ENCODE measurements at places on chromosomes 4 and X. TPM values are rescaled to one million over a fixed set of nuclear protein-coding genes. Genes with fewer than 3 reads are reported as not detected.

The LRAT gene
- total RNA-seq: 0.30 TPM

The KCNIP4 gene
- total RNA-seq: not detected

The ADH1B gene
- 714 TPM for total RNA-seq

The MAD2L1 gene
- 2.6 TPM for total RNA-seq

DNA sequence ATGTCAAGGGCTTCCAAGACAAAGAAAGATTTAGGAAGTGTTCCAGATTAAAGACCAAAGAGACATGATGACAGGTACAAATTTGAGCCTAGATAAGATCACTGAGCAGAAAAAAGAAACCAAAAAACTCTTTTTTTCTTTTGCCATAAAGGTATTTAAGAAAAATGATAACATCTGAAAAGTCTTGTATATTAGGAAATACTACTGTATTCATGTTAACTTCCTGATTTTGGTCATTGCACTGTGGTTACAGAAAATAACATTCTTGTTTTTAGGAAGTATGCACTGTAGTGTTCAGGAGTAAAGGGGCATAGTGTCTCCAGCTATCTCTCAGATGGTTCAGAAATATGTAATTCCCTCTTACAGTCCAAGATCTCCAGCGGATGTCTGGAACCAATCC is 37.1 kb downstream of the RWDD4 start:
- no peaks in the 10 kb centered on the region for H3K36me3 ChIP-seq
- no peak overlapping the region for H3K27ac ChIP-seq
- H3K27me3 ChIP-seq: no peaks in the 10 kb centered on the region

DNA sequence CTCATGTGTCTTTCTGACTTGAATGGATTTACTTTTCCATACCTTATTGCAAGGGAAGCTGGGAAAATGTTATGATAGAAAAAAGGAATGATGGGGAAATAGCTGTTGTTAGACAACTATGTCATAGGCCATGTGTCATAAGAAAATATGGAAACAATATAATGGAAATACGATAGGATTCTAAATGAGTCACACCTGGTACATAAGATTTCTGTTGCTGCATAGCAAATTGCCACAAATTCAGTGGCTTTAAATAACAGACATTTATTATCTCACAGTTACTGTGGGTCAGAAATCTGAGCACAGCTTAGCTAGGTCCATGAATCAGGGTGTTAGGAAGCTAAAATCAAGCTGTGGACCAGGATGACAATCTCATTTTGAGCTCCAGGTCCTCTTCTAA is 44.6 kb upstream of the ANKRD50 start:
- no peak overlapping the region for H3K4me3 ChIP-seq
- no peak for ATAC-seq
- no peaks in the 10 kb centered on the region for H3K27me3 ChIP-seq
- no peaks in the 10 kb centered on the region for H3K4me1 ChIP-seq

GRCh38 chrX:102560423-102561068 is 38.8 kb upstream of the ARMCX5 start:
- no peaks in the 10 kb centered on the region for H3K27me3 ChIP-seq
- H3K4me3 ChIP-seq: no peak overlapping the region
- H3K36me3 ChIP-seq: no peaks in the 10 kb centered on the region
- no peaks in the 10 kb centered on the region for H3K4me1 ChIP-seq

DNA sequence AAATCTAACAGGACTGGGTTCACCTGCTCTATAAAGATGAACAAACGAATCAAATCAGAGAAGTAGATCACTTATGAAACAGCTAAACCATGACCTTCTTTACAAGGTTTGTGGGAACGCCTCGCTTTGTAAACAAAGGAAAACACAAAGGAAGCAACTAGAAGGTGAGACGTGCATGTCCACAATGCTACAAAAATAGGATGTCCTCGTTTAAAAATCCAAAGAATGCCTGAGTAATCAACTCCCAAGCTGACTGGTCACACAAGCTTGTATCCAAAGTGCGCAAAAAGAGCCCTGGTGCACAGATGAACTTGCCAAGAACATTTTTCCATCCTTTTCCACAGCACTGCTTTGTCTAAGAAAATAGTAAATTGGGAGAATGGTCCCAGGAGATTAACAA is 6.3 kb upstream of the SH3KBP1 start:
- H3K36me3 ChIP-seq: no peaks in the 10 kb centered on the region
- ATAC-seq: no peak
- H3K27me3 ChIP-seq: no peaks in the 10 kb centered on the region
- no peak overlapping the region for H3K4me3 ChIP-seq

DNA sequence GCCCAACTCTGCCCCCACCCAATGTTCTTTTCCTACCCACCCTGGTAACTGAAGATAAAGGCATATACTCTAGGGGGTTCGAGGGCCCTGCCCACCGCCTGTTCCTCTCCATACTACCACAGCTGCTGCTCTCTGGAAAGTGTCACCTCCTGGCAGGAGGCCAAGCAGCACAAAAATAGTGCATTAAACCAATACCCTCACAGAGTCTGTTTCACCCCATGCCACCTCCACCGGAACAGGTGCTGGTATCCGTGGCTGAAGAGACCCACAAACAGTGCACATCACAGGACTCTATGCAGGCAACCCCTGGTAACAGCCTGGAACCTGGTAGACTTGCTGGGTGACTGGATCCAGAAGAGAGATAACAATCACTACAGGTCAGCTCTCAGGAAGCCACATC is 85.1 kb upstream of the CTSO start:
- H3K27me3 ChIP-seq: no peaks in the 10 kb centered on the region
- H3K36me3 ChIP-seq: no peaks in the 10 kb centered on the region
- ATAC-seq: no peak

- no peaks in the 10 kb centered on the region for H3K27me3 ChIP-seq
- H3K36me3 ChIP-seq: no peaks in the 10 kb centered on the region
- ATAC-seq: no peak
- no peak overlapping the region for H3K4me3 ChIP-seq
- H3K27ac ChIP-seq: no peak overlapping the region
- no peaks in the 10 kb centered on the region for H3K4me1 ChIP-seq
Measured at GRCh38 chrX:18102006-18102405, 118.7 kb downstream of the BEND2 start.

DNA sequence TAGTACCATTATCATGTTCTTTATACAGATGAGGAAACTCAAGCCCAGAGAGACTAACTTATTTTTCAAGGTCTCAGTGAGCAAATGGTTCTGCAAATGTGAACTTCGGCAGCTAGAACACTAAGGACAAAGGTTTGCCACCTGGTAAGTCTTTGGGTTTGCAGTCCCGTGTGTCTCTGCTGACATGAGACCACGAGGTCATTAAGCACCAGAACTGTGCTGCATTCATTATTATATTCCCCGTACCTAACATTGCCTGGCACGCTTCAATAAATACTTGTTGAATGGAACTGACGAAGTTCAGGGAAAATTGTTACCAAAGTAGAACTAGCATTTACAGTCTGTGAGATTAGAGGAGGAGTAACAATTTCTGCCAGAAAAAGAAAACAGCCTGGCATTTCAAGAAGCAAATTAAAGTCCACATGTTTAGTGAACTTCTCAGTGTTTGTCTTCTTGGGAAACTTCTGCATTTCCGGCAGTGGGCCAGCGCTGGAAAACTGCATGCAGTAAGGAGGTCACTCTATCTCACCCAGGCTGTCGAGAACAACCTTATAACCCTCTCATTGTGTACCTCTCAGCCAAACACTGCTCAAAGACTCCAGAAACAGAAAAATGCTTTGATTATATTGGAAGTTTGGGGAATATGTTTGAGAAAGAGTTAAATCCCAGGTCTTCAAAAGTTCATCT is 67.4 kb upstream of the CPEB2 start:
- no peaks in the 10 kb centered on the region for H3K36me3 ChIP-seq
- no peak for ATAC-seq
- no peaks in the 10 kb centered on the region for H3K27me3 ChIP-seq
- no peaks in the 10 kb centered on the region for H3K4me1 ChIP-seq
- no peak overlapping the region for H3K27ac ChIP-seq

DNA sequence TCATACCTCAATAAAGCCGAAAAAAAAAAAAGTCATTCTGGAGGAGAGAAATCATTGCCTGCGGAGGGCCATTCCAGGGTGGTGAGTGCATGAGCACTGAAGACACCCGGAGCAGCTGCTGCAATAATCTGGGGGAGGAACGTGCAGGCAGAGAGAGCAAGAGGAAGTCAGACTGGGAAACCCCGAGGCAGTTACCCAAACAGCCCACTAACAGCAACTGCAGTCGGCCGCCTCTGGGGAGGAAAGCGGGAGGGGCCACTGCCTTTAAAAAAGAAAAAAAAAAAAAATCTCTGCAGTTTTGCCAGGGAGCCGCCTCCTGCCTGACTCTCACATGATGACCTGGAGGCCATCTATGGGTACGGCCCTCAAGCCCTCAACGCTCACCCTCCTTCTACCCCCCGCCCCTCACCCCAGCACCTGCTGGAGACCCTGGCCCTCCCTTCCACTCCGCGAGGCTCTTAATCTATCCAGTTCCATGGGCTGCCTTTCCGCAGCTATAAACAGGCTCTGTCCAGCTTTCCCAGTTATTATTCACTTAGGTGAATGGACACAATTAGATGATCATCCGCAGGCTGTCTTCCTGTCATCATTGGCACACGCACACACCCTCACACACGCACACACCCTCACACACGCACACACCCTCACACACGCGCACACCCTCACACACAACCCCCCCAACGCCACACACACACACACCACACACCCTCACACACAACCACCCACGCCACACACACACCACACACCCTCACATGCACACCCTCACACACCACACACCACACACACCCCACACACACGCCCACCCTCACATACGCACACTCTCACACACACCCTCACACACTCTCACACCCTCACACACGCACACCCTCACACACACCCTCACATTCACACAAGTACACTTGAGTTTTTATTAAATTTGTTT is 3.4 kb upstream of the AVPR2 start:
- ATAC-seq: peak; percentile 80
- peak overlapping the region; percentile 44 for H3K27ac ChIP-seq
- no peak overlapping the region for H3K4me3 ChIP-seq
- H3K36me3 ChIP-seq: no peaks in the 10 kb centered on the region
- peaks cover 43% of the 10 kb centered on the region for H3K4me1 ChIP-seq

GRCh38 chr4:15740764-15741404 is 37.2 kb upstream of the CD38 start:
- ATAC-seq: no peak
- H3K27me3 ChIP-seq: no peaks in the 10 kb centered on the region
- H3K36me3 ChIP-seq: no peaks in the 10 kb centered on the region
- H3K4me3 ChIP-seq: no peak overlapping the region
- no peak overlapping the region for H3K27ac ChIP-seq

- peak within 1 kb of the TSS; percentile 58 for H3K4me3 ChIP-seq
- no peaks in the 10 kb centered on the region for H3K27me3 ChIP-seq
- no peaks in the 10 kb centered on the region for H3K36me3 ChIP-seq
- no peaks in the 10 kb centered on the region for H3K4me1 ChIP-seq
- H3K27ac ChIP-seq: peak within 1 kb of the TSS; percentile 70
Measured at GRCh38 chrX:79366873-79367749, at the start of gene ITM2A. ITM2A (minus strand) TSS chrX:79367334; CDS start chrX:79367215, 119 bp downstream.

GRCh38 chrX:131747173-131747572 is 203.3 kb downstream of the OR13H1 start:
- H3K4me1 ChIP-seq: no peaks in the 10 kb centered on the region
- no peaks in the 10 kb centered on the region for H3K27me3 ChIP-seq
- H3K36me3 ChIP-seq: no peaks in the 10 kb centered on the region
- H3K27ac ChIP-seq: peak overlapping the region; percentile 84

GRCh38 chr4:165678236-165678935 is 194.7 kb upstream of the TLL1 start:
- H3K4me3 ChIP-seq: no peak overlapping the region
- no peaks in the 10 kb centered on the region for H3K4me1 ChIP-seq
- H3K27ac ChIP-seq: no peak overlapping the region
- ATAC-seq: no peak
- H3K27me3 ChIP-seq: no peaks in the 10 kb centered on the region
- H3K36me3 ChIP-seq: no peaks in the 10 kb centered on the region

DNA sequence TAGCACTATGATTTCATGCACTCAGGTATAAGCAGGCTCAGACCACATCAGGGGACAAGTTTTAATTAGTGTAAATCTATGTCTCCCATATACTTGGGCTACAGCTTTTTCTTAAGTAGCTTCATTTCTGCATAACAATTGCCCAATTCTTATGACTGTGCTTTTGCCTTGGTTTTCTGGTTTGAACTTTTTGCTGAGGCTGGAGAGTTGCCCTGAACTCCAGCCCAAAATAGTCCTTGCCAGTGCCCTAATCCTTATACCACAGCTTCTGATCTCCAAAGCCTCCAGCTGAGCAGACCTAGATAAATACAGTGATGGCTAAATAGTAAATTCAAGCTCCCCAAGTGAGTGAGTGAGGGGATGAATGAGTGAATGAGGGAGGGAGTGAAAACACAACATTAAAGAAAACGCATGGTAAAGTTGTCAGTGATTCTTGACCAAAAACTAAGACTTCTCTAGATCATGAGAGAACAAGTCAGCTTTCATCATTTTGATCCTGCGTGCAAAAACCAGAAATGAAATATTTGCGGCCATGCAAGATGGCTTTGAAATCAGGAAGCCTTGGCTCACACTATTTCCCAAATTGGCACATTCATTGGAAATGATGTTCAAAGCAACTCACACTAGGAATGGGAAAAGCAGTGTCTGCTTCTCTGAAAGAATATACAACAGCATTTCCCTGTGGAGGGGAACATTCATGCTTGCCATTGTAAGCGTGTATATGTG is 437.1 kb upstream of the CTSO start:
- H3K4me1 ChIP-seq: peaks cover 6% of the 10 kb centered on the region
- no peak overlapping the region for H3K4me3 ChIP-seq
- no peak overlapping the region for H3K27ac ChIP-seq
- H3K27me3 ChIP-seq: no peaks in the 10 kb centered on the region

- no peak overlapping the region for H3K4me3 ChIP-seq
- no peaks in the 10 kb centered on the region for H3K36me3 ChIP-seq
- H3K27ac ChIP-seq: no peak overlapping the region
- H3K4me1 ChIP-seq: no peaks in the 10 kb centered on the region
- peaks cover 13% of the 10 kb centered on the region for H3K27me3 ChIP-seq
- ATAC-seq: peak; percentile 55
Measured at GRCh38 chr4:3044870-3045819, 29.2 kb downstream of the HTT-AS start.

- no peak overlapping the region for H3K27ac ChIP-seq
- H3K27me3 ChIP-seq: no peaks in the 10 kb centered on the region
- ATAC-seq: no peak
- peaks cover 45% of the 10 kb centered on the region for H3K36me3 ChIP-seq
Measured at GRCh38 chr4:106287353-106287969, 28.5 kb downstream of the TBCK start.

- no peak overlapping the region for H3K4me3 ChIP-seq
- H3K4me1 ChIP-seq: no peaks in the 10 kb centered on the region
- no peaks in the 10 kb centered on the region for H3K36me3 ChIP-seq
- H3K27ac ChIP-seq: no peak overlapping the region
Measured at GRCh38 chr4:45692131-45692735, 431.6 kb downstream of the GABRG1 start.

- no peak for ATAC-seq
- H3K27ac ChIP-seq: no peak overlapping the region
- H3K4me1 ChIP-seq: no peaks in the 10 kb centered on the region
- H3K4me3 ChIP-seq: no peak overlapping the region
Measured at GRCh38 chr4:9832640-9833039, 51.2 kb downstream of the DRD5 start.

- peaks cover 56% of the 10 kb centered on the region for H3K36me3 ChIP-seq
- no peak overlapping the region for H3K4me3 ChIP-seq
- no peak overlapping the region for H3K27ac ChIP-seq
- ATAC-seq: no peak
- H3K27me3 ChIP-seq: no peaks in the 10 kb centered on the region
Measured at GRCh38 chrX:111687305-111687704, 6.3 kb downstream of the ALG13 start.

Measured in gastroesophageal sphincter (tissue), 4 donors.